ENCODE measurements at places on chromosomes 16 and 17.
A peak's percentile ranks its signal among the peaks of the same experiment; 100 is the strongest.

GRCh38 chr17:79065105-79065670, 9.4 kb upstream of the ENGASE start:
- no peak overlapping the region for H3K4me3 ChIP-seq
- DNase-seq = peak; percentile 24
- peaks cover 6% of the 10 kb centered on the region for H3K27me3 ChIP-seq
- no peaks in the 10 kb centered on the region for H3K4me1 ChIP-seq

DNA sequence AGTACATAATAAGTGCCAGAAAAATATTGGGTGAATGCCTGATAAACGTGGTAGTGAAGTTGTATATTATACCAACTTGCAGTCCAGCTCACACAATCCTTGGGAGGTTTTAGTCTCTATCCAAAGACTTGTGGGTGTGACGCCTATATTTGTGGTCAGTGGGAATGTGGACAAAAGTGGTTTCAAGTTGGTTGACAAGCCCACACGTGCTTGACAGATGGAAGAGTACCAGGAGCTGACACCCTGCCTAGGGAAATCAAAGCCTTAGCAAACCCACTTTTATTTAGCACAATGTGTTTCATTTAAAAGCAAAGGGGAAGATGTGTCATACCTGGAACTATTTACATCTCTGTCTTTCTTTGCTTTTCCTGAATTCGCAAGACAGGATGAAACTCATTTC, 79.0 kb downstream of the CA10 start:
- no peak for DNase-seq
- H3K4me3 ChIP-seq = no peak overlapping the region
- no peaks in the 10 kb centered on the region for H3K4me1 ChIP-seq

DNA sequence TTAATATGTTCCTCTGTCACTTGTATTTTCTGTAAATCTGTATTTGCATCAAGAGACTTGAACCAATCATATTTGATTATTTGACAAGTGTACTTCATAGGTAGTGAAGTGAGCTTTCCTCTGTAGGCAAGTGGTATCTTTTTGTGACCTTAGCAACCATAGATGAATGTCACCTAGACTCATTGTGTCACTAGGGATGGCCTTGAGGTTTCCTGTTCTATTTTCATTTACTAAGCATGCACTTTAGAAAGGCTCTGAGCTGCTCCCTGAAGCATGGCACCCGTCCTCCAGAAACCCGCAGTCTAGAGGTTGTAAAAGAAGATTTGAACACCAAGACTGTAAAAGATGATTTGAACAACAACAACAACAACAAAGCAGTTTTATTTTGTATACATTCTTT, 151.7 kb downstream of the PRKCB start:
- H3K36me3 ChIP-seq = peaks cover 20% of the 10 kb centered on the region
- peak; percentile 60 for DNase-seq
- H3K27me3 ChIP-seq = no peaks in the 10 kb centered on the region
- H3K4me1 ChIP-seq = peaks cover 55% of the 10 kb centered on the region
- peak overlapping the region; percentile 50 for H3K4me3 ChIP-seq

GRCh38 chr16:50675686-50676610, 5.2 kb downstream of the SNX20 start:
- peaks cover 21% of the 10 kb centered on the region for H3K4me1 ChIP-seq
- H3K4me3 ChIP-seq = no peak overlapping the region
- DNase-seq = no peak

DNA sequence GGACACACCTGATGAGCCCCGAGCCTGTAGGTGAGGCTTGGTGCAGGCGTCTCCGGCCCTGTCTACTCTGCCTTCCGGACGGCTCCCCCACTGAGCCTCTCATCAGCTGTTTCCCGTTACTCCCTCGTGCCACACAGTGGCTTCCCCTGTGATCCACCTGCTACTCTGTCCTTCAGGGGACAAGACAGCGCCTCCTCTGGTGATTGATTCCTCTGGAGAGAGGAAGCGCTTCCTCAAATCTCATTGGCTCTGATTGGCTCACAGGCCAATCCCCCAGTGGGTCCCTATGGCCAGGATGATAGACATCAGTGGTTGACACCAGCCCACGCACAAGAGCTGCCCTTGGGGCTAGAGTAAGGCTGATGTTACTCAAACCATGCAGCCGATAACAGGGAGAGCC, 24.0 kb downstream of the RNF213 start:
- H3K4me1 ChIP-seq = peaks cover 19% of the 10 kb centered on the region
- H3K4me3 ChIP-seq = no peak overlapping the region
- H3K27ac ChIP-seq = no peak overlapping the region
- H3K36me3 ChIP-seq = peaks cover 15% of the 10 kb centered on the region
- DNase-seq = no peak
- no peaks in the 10 kb centered on the region for H3K27me3 ChIP-seq

DNA sequence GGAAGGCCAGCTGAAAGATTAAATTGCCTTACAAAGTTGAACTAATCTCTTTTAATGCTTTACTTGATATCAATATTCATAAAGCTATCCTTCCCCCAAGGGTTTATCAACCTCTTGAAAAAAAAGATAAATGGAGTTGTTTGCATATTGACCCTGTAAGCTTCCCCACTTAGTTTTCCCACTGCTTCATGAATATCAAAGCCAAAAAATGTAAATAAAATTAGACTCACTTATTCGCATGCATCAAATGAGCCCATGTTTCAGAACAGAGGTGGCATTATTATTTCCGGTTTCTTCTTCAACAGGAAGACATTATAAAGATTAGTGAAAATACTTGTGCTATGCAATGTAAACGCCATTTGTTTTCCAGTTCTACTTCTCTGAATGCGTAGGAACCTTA, 150.7 kb downstream of the CDH11 start:
- DNase-seq = no peak
- H3K4me3 ChIP-seq = no peak overlapping the region
- no peaks in the 10 kb centered on the region for H3K36me3 ChIP-seq
- no peaks in the 10 kb centered on the region for H3K27me3 ChIP-seq
- no peak overlapping the region for H3K27ac ChIP-seq
- H3K4me1 ChIP-seq = no peaks in the 10 kb centered on the region

DNA sequence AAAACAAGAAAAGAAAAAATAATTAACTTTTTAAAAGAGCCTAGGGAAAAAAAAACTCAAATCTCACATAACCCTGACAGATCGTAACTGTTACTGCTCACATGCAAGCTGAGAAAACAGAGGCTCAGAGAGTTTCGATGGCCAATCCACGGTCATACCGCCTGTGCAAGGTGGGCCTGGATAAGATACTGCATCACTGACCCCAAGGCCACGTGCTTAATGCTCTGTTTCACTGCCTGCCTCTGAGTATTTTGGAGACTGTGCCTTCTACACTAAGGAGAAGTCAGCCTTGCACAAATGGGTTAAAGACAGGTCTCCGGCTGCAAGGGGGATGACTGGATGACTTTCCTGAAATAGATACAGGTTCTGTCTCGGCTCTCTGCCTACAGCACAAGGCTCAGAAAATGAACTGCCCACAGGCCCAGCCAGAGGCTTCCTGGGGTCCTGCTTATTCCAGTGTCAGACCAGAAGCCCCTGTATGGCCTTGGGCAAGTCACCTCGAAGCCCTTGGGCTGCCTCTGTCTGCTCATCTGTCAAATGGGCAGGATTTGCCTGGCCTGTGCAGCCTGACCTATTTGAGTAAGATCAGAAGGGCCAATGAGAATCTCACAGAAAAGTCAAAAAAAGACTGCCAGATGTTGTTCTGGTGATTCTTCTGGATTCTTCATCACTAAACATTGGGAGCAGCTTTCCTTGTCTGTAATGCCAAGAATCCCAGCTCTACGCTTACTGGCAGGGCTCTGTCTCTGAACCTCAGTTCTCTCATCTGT, 25.8 kb downstream of the CNGB1 start:
- H3K4me1 ChIP-seq = no peaks in the 10 kb centered on the region
- H3K36me3 ChIP-seq = no peaks in the 10 kb centered on the region
- no peak overlapping the region for H3K4me3 ChIP-seq
- no peak for DNase-seq
- no peak overlapping the region for H3K27ac ChIP-seq

DNA sequence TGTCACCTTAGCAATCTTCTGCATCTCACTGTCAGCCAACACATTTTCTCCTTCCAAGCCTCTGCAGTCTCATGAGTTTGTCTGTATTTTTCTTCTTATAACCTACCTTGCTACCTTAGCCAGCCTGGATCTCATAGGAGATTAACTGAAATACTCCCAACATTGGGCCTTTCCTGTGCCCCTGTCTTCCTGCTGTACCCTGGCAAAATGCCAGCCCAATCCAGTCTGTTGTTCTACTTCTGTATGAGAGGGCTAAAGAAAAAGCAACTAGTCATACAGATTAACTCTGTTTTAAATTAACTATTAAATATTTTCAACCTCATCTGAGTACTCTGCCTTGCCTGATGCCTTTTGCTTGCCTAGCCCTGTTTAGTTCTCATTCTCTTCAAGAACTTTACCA, 18.4 kb downstream of the GOSR1 start:
- H3K4me3 ChIP-seq = no peak overlapping the region
- peak overlapping the region; percentile 26 for H3K27ac ChIP-seq
- DNase-seq = no peak
- H3K36me3 ChIP-seq = peaks cover 31% of the 10 kb centered on the region

DNA sequence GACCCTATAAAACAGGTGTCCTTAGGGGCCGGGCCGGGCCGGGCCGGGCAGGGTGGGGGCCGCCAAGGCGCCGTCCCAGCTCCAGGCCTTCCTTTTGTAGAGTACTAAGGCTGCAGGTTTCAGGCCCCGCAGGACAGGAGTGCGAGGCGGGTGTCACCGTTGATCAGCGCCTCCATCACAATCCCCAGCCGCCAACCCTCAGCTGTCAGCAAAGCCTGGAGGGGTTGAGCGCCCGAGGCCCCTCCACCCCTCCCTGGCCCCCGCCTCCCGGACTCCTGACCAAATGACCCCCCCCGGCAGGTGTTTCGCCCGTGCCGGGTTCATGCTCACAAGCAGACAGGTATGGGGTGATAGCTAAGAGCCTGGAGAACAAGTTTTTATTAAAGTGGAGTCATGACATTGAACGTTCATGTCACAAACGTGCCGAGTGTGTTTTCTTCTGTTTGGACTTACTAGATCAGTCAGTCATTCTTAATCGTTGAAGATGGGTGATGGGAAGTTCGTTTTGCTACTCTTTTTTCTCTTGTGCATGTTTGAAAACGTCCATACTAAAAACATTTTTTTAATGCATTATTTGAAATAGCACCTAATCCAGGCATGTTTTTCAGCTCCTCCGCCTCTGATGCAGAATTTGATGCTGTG, 534 bp downstream of the ARL2BP start:
- DNase-seq = no peak
- no peaks in the 10 kb centered on the region for H3K36me3 ChIP-seq
- no peaks in the 10 kb centered on the region for H3K27me3 ChIP-seq
- peak overlapping the region; percentile 60 for H3K27ac ChIP-seq
- peak overlapping the region; percentile 90 for H3K4me3 ChIP-seq

DNA sequence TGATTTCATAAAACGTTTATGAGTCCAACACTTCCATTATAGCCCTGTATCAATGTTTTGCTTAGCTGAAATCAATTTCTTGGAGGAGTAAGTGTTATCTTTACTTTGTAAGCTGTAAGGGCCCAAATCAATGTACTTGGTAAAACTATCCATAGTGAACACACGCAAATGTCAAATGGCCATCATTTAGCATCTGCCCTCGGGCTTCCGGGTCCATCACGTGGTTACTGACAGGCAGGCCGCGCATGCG, 687 bp upstream of the NARF start:
- H3K36me3 ChIP-seq = peaks cover 9% of the 10 kb centered on the region
- DNase-seq = no peak
- H3K27me3 ChIP-seq = no peaks in the 10 kb centered on the region
- H3K4me1 ChIP-seq = peaks cover 37% of the 10 kb centered on the region
- H3K27ac ChIP-seq = peak overlapping the region; percentile 98
- H3K4me3 ChIP-seq = peak overlapping the region; percentile 95

DNA sequence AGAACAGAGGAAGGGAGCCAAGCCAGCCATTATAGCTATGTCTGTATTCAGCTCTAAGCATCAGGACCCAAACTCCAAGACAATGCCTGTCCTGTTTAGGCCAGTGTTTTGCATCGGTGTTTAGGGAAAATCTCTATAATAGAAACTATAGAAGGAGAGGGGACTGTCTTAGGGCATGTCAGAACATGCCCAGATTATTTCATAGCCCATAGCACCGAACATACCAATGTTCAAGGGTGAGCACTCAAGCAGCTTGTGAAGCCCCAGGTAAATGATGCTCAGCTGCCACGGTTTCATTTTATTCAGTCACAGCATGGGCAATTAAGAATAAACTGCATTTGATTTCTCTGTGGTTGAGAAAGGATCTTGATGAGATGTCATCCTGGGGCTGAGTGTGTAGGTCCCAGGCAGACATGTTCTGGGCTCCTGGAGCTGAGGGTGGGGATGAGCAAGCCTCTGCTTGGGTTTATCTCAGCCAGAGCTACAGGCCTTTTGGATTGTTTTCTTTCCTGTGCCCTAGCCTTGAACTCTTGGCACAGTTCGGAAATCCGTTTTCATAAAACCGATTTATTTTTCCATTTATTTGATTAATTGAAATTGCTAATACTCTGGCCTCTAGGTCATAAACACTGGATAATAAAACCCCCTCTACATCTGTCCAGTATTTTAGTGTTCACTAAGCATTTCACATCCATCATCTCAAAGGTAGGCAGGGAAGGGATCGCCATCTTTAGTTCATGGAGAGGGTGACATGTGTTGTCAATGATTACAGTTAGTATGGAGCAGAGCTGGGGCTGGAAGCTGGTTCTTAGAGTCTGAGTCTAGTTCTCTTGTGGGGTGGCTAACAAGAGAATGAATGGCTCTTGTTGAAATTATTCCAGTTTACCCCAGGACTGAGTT, 290.7 kb upstream of the ASIC2 start:
- DNase-seq = no peak
- H3K27ac ChIP-seq = no peak overlapping the region
- H3K4me1 ChIP-seq = no peaks in the 10 kb centered on the region
- no peak overlapping the region for H3K4me3 ChIP-seq

GRCh38 chr17:50865868-50866260, 290 bp downstream of the TOB1 start:
- no peaks in the 10 kb centered on the region for H3K27me3 ChIP-seq
- peak overlapping the region; percentile 98 for H3K4me3 ChIP-seq
- H3K36me3 ChIP-seq = peaks cover 8% of the 10 kb centered on the region
